ENCODE measurements at places on chromosomes 4 and X.

DNA sequence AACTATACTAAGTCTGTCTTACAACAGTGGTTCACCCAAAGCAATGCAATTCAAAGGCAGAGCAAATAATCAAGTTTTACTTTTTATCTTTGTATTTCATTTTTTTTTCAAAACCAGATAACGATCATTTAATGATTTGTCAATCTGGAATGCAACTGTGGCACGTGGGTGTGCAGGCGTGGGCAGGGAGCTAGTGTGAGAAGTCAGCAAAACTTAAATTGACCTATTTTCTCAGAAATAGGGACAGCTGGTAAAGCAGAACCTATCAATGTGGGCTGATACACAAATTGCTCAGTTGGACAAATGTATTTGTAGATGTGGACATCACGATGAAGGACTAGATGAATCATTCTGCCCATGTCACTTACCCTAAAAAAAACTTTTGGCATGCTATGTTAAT, 105.6 kb downstream of the CBLL2 start:
- no peak overlapping the region for H3K27ac ChIP-seq
- H3K4me3 ChIP-seq, result no peak overlapping the region
- no peaks in the 10 kb centered on the region for H3K27me3 ChIP-seq
- H3K4me1 ChIP-seq, result no peaks in the 10 kb centered on the region
- no peak for DNase-seq
- H3K36me3 ChIP-seq, result no peaks in the 10 kb centered on the region

DNA sequence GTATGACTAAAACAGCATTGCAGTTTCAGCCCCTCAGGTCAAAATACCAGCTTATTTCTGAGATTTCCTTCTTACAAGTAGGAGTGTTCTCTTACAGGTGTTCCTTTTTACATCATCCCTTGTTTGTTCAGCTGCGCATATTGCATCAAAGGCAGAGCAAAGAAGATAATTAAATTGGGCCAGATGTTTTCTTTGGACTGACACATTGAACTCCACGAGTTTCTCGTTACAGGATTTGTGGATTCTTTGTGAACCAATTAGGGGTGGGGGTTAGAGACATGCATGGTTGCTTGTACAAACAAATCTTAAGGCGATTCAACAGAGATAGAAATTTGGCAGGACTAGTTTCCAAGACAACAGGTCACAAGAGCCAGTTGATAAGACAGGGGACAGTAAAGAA, 95.7 kb downstream of the SPANXN4 start:
- H3K4me1 ChIP-seq, result no peaks in the 10 kb centered on the region
- H3K27ac ChIP-seq, result no peak overlapping the region
- no peak overlapping the region for H3K4me3 ChIP-seq
- no peaks in the 10 kb centered on the region for H3K27me3 ChIP-seq
- DNase-seq, result no peak

DNA sequence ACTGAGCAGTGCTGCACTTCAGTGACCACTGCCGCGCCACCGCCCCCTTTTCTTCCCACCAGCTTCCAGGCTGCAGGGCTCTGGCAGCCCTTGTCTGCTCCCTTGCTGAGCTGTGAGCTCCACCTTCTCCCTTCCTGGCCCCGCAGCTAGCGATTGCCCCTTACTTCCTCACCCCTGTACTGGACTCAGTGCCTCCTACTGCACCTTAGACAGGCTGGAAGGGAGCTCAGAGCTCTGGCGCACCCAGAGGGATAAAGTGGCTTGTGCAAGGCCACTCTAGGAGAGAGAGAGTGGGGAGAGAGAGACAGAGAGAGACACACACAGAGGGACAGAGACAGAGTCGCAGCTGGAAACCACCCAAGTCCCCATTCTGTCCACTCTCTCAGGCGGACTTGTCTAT, 6.0 kb downstream of the RASL11B start:
- DNase-seq, result no peak
- no peaks in the 10 kb centered on the region for H3K4me1 ChIP-seq
- no peak overlapping the region for H3K4me3 ChIP-seq
- peaks cover 7% of the 10 kb centered on the region for H3K27me3 ChIP-seq
- H3K36me3 ChIP-seq, result peaks cover 6% of the 10 kb centered on the region

DNA sequence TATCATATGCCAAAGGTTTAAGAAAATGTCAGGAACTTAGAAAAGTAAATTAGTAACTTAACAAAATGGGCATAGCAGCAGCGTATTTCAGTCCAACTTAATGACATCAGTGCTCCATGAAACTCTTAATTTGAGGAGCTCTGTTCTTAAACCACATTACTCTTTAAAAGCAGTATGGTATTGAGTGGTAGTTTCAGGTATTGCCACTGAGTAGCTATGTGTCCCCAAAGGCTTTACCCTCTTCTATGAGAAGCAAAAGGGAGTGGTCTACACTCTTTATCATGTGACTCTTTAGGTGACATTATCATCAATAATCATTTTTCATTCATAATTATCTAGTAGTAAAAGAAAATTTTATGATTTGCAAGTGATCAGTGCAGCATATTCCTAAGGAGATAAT, 158.3 kb downstream of the STIM2 start:
- peaks cover 57% of the 10 kb centered on the region for H3K36me3 ChIP-seq
- DNase-seq, result no peak
- no peak overlapping the region for H3K27ac ChIP-seq
- no peaks in the 10 kb centered on the region for H3K27me3 ChIP-seq
- H3K4me3 ChIP-seq, result no peak overlapping the region
- peaks cover 16% of the 10 kb centered on the region for H3K4me1 ChIP-seq

DNA sequence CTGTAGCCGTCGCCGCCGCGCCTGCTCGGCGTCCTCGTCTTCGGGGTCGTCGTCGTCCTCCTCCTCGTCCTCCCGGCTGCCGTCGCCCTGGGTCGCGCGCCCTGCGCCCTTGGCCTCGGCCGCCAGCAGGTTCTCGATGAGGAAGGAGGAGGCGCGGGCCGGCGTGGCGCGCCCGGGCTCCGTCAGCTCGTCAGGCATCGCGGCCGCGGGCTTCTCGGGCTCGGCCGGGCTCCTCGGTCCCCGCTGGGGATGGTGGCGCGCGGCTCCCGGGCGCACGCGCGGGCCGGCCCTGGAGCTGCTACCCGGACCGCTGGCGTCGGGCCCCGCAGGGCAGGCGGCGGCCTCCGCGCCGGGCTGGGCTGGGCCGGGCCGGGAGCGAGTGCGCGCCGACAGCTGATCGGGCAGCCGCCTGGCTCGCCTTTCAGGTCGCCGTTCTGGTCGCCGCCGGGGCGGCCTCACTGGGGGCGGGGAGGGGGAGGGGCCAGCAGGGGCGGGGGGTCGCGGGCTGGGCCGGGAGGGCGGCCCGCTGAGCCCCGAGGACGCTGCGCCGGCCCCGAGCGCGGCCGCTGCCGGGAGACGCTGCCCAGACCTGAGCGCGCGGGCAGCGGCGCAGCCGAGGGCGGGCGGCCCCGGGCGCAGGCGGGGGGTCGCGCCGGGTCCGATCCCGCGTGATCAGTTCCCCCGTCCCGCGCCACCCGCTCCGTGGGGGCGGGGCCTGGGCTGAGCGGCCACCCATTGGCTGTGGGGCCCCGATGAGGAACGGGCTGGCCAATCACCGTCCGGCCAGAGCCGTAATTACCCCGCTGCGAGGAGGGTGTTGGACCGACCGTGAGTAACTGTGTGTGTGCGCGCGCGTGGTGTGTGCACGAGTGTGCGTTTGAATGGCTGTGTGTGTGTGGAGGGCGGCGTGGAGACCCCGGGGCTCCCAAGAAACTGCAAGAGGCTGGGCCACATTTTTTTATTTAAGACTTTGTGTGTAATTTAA, at the start of gene HMX1:
Gene HMX1 (minus strand): TSS at position 423 of the 985 bp plus-strand sequence. CDS start 225 bp downstream, at position 198.
- H3K27ac ChIP-seq, result no peak within 1 kb of the TSS
- H3K4me3 ChIP-seq, result no peak within 1 kb of the TSS
- H3K4me1 ChIP-seq, result peaks cover 9% of the 10 kb centered on the region
- H3K27me3 ChIP-seq, result peaks cover 86% of the 10 kb centered on the region
- DNase-seq, result no peak

DNA sequence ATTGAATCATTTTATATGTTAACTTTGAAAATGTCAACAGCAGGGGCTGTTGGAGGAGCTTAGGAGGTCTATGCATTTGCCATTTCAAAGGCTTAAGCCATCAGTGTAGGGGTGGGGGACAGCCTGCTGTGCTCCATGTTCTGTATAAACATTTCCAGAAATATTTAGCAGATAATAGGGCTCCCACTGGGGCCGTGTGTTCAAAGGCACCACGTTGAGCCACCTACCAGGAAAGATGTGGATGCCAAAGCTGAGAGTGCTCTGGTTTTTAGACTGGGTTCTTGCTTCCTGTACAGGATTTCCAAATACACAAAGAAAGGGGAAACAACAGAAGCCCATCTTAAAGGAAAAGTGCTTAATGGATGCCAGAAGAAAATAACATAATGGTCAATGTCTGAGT, 219.5 kb downstream of the CENPC start:
- H3K27ac ChIP-seq, result no peak overlapping the region
- H3K27me3 ChIP-seq, result peaks cover 5% of the 10 kb centered on the region
- H3K36me3 ChIP-seq, result no peaks in the 10 kb centered on the region
- no peak overlapping the region for H3K4me3 ChIP-seq

DNA sequence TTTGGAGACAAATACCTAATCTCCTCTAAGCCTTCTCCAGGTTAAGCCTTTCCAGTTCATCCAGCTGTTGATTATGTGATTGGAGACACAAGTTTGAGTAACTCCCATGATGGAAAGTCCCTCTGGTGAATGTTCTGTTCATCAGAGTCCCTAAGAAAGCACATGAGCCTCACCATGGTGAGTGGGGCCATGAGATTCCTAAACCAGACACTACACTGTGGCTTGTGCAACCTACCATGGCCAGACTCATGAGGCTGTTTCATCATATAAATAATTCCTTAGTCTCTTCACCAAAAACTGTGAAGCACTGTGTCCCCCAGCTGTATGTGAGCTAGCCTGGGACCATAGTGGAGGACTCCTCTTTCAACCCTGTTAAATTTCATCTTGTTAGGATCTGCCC, 14.4 kb downstream of the PKD2 start:
- no peak overlapping the region for H3K27ac ChIP-seq
- no peaks in the 10 kb centered on the region for H3K27me3 ChIP-seq
- H3K4me3 ChIP-seq, result no peak overlapping the region

GRCh38 chr4:98092833-98093439, 50.3 kb downstream of the STPG2 start:
- H3K36me3 ChIP-seq, result no peaks in the 10 kb centered on the region
- H3K27me3 ChIP-seq, result peaks cover 31% of the 10 kb centered on the region
- H3K27ac ChIP-seq, result no peak overlapping the region
- DNase-seq, result no peak
- no peaks in the 10 kb centered on the region for H3K4me1 ChIP-seq
- H3K4me3 ChIP-seq, result no peak overlapping the region

Data from effector memory CD8-positive, alpha-beta T cell (primary cell).